H54 (cell line): ENCODE measurements at places on chromosomes 12 and 14.

DNA sequence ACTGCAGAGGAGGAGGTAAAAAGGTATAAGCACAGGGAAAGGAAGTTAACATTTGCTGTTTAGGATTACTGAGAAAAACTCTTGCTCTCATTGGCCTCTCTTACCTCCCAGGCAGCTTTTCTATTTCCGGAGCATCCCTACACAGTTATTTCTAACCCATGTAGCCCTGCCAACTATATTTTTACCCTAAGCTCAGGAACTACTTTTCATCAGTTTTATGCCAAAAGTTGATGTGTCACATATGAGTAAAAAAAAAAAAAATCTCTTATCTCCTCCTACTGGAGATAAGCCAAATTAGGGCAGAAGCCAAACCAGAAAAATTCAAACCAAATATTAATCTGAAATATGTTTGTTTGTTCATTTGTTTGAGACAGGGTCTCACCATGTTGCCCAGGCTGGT, 34.4 kb upstream of the PSMA6 start:
- DNase-seq, result no peak

- DNase-seq, result no peak
These were observed 398 bp upstream of the MSRB3 start for GRCh38 chr12:65277994-65278575.

- no peak for DNase-seq
These were observed 469.6 kb downstream of the NPAS3 start for GRCh38 chr14:33408291-33408690.

DNA sequence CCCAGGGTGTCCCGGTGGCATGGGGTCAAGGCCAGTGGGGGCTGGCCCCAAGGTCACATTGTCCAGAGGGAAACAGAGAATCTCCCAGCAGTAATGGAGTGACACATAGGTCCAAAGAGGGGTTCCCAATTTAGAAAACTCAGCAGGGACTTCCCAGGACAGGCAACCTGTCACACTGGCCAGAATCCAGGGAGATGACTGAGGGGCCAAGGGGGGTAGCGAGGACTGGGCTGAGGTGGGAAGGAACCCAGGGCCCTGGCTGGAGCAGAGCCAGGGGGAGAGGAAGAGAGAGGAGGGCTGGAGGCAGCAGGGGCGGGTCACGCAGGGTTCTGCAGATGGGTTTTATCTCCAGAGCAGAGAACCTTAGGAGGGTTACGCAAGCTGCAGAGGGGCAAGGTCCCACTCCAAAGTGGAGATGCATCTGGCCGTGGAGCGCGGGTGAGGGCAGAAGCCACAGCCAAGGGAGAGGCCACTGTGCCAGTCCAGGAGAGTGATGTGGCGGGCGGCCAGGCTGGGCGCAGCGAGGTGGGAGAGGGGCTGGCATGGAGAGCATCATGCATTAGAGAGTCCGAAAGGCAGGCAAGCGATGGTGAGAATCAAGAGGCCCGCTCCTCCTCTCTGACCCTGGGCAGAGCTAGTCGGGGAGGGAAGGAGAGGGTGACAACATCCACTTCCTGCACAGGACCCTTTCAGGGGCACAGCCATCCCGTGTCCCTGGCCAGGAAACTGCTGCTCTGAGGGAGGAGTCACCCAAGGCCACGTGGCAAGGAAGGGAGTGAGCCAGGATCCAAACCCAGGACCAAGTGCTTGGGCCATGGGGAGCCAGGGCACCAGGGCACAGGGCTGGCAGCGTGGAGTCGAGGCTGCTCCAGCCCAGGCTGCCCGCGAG, 29.0 kb downstream of the NCOR2 start:
- no peak for DNase-seq

- DNase-seq, result no peak
These were observed 209.3 kb upstream of the RGS6 start for GRCh38 chr14:71722885-71723284.

DNA sequence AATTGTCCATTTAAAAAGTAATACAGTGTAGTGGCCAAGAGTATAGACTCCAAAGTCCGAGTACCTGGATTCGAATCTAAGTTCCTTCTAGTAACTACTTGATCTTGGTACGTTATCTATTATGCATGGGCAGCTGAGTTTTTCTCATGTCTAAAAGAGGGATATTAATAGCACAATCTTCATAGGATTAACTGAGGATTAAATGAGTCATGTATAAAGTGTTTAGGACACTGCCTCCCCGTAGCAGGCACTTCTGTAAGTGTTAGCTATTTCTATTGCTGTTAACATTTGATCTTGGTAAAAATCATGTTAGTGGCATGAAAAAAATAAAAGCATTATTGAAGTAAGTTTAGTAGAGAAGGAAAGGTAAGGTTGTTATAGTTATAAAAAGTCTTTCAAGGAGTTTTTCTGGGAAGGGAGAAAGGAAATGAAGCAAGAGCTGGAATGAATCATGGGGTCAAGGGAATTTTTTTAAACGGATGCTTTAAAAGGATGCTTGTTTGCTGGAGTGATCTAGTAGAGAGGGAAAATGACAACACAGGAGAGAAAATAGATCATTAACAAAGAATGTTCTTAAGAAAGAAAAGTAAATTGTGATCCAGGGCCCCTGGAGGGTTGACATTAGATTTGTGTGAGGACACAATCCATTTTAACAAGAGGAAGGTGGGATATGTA, 502.2 kb upstream of the USP15 start:
- DNase-seq, result no peak

GRCh38 chr12:27606986-27607385, 83.0 kb downstream of the PPFIBP1 start:
- DNase-seq, result no peak

DNA sequence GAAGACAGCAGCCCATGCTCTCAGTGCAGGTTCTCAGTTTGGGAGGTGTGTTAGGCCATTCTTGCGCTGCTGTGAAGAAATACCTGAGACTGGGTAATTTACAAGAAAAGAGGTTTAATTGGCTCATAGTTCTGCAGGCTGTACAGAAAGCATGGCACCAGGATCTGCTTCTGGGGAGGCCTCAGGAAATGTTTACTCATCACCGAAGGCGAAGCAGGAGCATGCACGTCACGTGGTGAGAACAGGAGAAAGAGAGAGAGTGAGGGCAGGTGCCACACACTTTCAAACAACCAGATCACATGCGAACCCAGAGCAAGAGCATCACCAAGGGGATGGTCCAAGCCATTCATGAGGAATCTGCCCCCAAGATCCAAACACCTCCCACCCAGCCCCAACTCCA, 9.0 kb upstream of the LRP6 start:
- DNase-seq, result no peak

DNA sequence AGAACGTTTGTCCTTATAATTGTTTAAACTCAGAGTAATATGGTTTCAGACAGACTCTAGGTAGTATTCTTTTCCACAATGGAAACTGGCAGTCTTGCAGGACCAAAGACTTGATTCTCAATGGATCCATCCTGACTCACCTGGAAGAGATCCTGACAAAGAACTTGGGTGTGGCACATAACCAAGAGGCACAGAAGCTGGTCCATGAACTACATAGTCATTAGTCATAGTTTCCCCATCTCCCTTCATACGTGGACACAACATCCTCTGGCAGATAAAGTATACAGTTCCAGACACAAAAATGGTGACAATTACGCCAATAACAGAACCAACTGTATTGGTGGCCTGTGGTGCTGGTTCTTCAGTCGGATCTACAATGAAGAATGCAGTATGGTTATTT, 55.8 kb downstream of the BCL2L14 start:
- no peak for DNase-seq

DNA sequence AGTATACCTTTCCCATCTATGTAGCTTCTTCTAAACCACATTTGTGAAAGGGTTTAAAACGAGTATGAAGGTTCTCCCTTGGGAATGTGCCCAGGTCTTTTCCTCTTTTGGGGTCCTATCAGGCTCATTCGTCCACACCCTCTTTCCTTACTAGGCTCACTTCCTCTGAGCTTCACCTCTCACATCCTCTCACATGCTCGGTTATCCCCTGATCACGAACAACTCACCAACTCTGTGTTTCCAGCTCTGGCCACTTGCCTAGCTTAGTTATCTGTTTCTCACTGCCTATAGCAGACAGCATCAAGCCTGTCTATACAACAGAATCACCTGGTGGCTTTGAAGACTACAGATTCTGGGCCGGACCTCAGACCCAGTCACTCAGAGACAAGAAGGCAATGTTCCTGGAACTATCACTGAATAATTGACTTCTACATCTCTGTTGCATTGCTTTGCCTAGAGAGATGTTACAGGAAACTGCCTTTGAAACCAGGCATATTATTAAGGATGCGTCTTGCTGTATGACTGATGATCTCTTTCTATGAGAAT, 158.2 kb downstream of the FOXN3 start:
- no peak for DNase-seq

DNA sequence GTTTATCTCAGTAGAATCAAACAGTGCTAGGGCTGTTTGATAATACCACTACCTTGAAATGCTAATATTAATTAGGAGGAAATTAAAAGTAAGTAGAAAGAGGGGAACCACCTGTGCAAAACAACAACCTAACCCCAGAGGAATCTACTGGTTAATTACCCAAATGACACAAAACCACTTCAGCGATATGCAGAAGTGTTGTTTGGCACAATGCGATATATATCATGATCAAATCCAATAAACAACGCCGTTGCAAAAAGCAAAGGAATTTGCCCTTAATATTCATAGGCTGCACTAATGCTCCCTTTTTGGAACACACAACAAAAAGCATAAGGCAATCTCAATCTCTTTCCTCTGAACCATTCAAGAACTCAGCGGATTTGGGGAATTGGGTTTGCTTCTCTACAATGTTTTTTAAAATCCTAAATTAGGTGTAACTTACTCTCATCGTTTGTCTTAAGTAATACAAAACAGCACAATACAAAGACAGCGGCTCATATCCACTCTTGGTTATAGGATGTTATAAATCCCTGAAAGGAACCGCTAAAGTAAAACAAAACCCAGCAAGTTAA, 1.5 kb downstream of the MAP4K5 start:
- DNase-seq, result no peak

- DNase-seq, result no peak
These were observed 28.6 kb upstream of the BLTP3B start for GRCh38 chr12:100171248-100171647.

GRCh38 chr14:68972507-68973218, 6.4 kb downstream of the ACTN1 start:
- no peak for DNase-seq

GRCh38 chr12:79057540-79057939, 193.0 kb downstream of the SYT1 start:
- no peak for DNase-seq

- no peak for DNase-seq
These were observed 121.3 kb downstream of the BBS10 start for GRCh38 chr12:76226956-76227355.

DNA sequence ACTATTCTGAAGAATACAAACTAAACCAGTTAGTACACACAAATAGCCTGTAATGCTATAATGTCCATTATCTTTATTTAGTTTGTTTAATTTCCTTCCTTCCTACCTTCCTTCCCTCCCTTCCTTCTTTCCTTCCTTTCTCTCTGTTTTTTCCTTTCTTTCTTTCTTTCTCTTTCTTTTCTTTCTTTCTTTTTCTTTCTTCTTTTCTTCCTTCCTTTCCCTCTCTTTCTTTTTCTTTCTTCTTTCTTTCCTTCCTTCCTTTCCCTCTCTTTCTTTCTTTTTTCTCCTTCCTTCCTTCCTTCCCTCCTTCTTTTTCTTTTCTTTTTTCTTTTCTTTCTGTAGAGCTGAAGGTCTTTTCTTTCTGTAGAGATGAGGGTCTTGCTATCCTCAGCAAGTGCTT, 131.2 kb downstream of the TMEM30B start:
- no peak for DNase-seq

- no peak for DNase-seq
These were observed 31.1 kb downstream of the TMEM30B start for GRCh38 chr14:61250063-61250462.

DNA sequence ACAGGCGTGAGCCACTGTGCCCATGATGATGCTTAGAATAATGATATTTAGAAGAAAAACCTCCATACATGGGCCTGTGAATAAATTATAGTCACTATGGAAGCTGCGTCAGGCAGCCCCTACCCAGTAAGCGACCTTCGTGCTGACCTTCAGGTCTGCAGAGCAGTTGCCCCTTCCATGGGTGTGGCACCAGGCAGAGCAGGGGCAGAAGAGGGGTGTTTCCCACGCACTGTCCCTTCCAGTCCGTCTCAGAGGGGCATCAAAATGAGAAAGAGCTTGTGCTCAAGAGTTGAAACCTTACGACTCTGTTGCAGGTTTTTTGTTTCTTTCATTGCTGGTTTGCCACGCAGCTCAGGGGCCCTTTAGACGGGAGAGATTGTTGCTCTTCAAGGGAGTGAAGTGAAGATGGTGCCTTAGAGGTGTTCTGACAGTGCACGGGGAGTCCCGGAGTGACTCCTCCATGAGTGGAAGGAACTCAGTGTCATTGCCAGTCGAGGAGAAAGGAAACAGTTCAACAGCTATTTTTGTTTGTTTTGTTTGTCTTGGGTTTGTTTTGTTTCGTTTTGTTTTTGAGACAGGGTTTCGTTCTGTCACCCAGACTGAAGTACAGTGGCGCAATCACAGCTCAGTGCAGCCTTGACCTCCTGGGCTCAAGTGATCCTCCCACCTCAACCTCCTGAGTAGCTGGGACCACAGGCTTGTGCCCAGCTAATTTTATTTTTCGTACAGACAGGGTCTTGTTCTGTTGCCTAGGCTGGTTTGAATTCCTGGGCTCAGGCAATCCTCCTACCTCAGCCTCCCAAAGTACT, 13.9 kb downstream of the CKB start:
- no peak for DNase-seq

GRCh38 chr14:92651758-92652406, 96.5 kb downstream of the LGMN start:
- no peak for DNase-seq

DNA sequence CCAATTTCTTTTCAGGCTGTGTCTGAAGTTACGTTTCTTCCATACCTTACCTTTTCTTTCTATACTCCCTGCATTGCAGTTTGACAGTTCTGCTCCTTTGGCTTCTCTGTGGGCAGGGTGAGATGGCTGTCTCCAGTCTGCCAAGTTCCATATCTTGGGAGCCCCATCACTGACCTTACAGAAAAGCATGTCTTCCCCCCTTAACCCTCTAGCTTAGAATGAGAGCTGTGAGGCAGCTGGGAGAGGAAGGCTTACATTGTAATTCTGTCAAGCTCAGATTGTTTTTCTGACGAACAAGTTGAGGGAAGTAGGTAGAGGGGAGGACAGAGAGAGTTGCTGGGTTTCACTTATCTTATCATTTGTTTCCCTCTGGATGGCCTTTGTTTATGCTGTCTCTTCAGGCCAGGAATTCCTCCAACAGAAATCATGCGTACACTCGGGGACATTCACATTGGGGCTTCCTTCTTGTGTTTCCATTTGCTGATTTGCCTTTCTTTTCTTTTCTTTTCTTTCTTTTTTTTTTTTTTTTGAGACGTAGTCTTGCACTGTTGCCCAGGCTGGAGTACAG, 9.3 kb downstream of the DAAM1 start:
- no peak for DNase-seq
